ENCODE measurements at places on chromosomes 2 and 18.

- DNase-seq = no peak
Observed at GRCh38 chr2:175817221-175817620, 184.8 kb downstream of the LNPK start.

DNA sequence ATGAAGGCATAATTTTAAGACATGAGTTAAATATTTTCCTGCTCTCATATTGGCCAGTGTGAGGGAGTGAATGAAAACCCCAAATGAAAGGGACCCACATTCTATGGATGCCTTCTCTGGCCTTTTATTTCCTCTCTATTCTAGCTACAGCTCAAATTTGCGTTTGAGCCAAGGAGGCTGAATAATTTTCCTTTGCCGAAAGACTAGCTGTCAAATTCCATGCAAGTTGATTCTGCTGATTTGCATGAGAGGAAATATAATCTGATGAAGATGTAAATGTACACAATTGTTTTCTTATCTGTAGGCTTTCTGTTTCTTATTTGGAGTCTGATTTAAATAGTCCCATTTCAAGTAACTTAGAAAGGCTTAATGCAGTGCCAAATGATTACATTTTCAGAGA lies 438.4 kb upstream of the SPRED2 start:
- DNase-seq = no peak

GRCh38 chr18:59911600-59911999 lies 11.8 kb downstream of the PMAIP1 start:
- DNase-seq = no peak

GRCh38 chr2:175326801-175327200 lies 145.3 kb upstream of the ATP5MC3 start:
- no peak for DNase-seq

DNA sequence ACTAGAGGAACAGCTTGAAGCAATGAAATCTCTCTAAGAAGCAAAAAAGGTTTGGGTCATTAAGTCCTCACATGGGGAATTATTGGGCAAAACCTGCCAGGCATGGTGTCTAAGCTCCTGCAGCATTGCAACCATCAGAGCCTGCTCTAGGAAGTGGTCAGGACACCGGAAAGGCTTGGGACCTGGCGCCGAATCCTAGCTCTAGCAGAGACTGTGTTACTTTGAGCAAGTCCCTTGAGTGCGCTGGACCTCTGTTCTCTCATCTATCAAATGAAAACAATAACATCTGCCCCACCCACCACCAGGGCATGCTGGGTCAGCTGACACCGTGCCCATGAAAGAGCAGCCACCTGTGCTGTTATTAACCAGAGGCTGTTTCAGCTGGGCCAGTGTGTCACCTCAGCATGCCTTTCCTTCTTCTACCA lies 6.3 kb downstream of the TMEM127 start:
- no peak for DNase-seq

DNA sequence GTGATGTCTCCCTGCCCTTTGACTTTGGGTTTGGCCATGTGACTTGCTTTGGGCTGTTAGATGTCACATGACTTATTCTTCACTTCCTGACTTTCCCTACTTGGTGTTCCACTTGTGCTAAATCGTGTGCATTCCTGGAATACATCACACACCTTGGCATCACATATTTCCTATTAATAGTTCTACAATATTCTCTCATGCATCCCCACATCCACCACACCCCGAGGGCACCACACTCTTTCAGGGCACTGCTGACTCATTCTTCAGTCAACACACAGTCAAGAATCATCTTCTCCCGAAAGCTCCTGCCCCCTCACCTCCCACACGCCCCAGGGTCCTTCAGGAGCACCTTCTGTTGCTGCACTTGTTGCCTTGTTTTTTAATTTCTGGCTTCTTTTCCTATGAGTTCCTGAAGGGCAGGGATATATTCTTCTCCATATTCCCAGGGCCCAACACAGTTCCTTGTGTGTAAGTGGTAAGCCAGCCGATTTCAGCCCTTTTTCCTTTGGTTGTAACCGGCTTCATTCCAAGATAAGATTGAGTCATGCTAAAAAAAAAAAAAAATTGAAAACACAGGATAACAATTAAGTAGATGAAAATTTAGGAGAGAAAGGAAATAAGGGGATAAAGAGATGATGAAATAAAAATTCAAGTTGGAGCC lies 341.4 kb downstream of the SLC4A3 start:
- DNase-seq = no peak

DNA sequence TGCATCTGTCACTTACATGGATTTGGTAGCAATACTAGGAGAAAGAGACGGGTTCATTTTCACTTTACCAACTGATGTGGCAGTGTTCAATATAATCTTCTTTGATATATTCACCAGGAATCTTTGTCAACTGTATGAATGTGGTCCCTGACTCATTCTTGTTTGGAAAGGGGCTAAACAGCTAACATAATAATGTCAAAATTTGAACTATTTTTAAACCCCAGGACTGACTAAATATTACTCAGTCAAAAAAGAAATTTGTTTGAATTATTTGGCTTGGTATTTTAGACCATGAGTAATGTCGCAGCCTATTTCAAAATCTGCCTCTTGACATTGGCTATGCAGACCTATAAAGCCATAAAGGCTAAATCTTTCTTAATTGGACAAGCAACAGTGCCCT lies 413.7 kb upstream of the RGPD4 start:
- no peak for DNase-seq

GRCh38 chr2:40346535-40347354 lies 105.1 kb downstream of the SLC8A1 start:
- no peak for DNase-seq

- no peak for DNase-seq
Observed at GRCh38 chr2:42557306-42557705, 11.1 kb upstream of the MTA3 start.

DNA sequence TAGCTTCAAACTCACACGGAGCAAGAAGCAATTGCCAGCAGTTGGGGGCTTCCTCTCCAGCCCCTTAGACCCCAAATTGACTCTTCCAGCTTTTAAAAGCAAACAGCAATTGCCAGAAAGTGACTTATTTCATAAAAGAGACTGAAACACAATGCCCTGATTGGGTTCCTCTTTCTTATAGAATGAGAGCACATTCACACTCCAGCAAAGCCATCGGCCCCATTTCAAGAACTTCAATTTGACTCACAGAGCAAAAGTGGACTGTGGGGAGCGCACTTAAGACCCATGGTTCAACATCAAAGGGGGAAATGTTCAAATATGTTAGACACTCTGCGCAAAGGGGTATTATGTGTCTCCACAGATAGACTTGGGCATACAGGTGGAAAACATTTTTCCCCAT lies 484.7 kb downstream of the BCL11A start:
- no peak for DNase-seq

- no peak for DNase-seq
Observed at GRCh38 chr18:44876755-44877154, 196.1 kb downstream of the SETBP1 start.

Data from anterior cingulate cortex (tissue), 58 donors.